Aorta (tissue), 5 donors: ENCODE measurements at places on chromosomes 7 and 10. TPM values are rescaled to one million over a fixed set of nuclear protein-coding genes. Genes with fewer than 3 reads are reported as not detected.

The IFIT3 gene
- total RNA-seq: 14.2 TPM

The RBM20 gene
- 11.2 TPM for total RNA-seq

DNA sequence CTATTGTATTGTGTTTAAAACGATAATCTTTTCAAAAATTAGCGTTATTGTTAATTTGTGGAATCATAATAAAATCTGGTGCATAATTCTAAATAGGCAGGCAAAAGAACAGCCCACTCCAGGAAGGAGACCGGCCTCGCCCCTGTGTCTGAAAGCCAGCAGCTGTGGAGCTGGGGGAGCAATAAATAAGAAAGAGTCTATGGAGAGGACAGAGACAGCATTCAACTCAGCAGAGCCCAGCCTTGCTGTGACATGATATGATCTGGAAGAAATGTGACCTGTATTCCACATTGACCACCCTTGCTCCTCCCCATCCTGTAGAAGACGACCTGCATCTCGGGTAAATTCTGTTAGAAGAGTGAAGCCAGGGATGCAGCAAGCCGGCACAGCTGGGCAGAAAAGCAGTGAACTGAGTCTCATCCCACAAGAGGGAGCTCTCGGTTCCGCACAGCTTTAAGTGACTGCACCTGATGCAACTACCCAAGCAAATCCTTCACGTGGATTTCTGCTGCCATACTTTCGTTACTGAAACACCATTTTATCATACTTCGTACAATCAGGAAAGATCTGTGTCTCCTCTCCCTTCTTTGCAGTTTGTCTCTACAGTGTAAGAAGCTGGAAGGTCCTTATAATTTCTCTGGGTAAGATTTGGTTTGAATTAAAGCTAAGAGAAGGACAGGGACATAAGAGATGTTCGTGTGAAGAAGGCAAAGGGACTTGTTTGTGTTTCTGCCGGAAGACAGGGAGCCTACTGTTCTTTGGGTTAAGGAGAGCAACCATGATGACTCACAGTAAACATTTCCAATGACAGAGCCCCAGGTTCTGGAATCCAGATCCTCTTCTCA lies 427.1 kb downstream of the GPAM start:
- no peak overlapping the region for H3K4me3 ChIP-seq
- H3K27ac ChIP-seq: no peak overlapping the region
- H3K4me1 ChIP-seq: no peaks in the 10 kb centered on the region
- H3K36me3 ChIP-seq: no peaks in the 10 kb centered on the region
- no peaks in the 10 kb centered on the region for H3K27me3 ChIP-seq
- no peak for DNase-seq

GRCh38 chr10:78207216-78207615 lies 173.6 kb downstream of the RPS24 start:
- H3K36me3 ChIP-seq: no peaks in the 10 kb centered on the region
- H3K4me3 ChIP-seq: no peak overlapping the region
- no peaks in the 10 kb centered on the region for H3K27me3 ChIP-seq
- no peak overlapping the region for H3K27ac ChIP-seq
- H3K4me1 ChIP-seq: no peaks in the 10 kb centered on the region

GRCh38 chr7:142389544-142389943 lies 131.7 kb upstream of the PRSS58 start:
- no peak for DNase-seq
- no peaks in the 10 kb centered on the region for H3K4me1 ChIP-seq
- H3K36me3 ChIP-seq: no peaks in the 10 kb centered on the region
- H3K4me3 ChIP-seq: no peak overlapping the region
